ENCODE measurements at places on chromosomes 13 and 19.

- DNase-seq: peak; percentile 13
These were observed 1438.6 kb downstream of the UQCRFS1 start for GRCh38 chr19:27774337-27774736.

DNA sequence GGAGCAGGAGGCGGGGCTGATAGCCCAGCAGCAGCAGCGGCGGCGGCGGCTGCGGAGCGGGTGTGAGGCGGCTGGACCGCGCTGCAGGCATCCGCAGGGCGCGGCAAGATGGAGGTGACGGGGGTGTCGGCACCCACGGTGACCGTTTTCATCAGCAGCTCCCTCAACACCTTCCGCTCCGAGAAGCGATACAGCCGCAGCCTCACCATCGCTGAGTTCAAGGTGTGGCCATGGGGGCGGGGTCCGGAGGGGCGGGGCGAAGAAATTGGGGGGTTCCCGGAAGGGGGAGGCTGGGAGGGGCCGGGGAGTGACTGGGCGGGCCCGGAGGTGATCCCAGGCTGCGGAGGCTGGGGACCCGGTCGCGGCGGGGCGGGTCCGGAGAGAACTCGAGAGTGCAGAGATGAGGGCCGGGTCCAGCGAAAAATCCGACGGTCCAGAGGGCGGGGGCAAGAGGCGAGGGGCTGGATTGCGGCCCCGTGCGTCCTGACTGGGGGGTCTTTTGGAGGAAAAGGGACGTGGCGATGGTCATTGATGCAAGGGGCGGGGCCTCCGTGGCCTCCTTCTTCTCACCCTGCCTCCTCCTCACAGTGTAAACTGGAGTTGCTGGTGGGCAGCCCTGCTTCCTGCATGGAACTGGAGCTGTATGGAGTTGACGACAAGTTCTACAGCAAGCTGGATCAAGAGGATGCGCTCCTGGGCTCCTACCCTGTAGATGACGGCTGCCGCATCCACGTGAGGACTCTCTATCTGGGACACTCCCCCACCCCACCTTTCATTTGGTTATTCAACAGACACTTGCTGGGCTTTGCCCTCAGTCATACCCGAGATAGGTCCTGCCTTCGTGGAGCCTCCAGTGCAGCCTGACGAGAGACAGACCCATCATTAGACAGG, at the start of gene TBCB:
TBCB (plus strand) TSS at position 16 of the 891 bp plus-strand sequence; CDS start at position 109, 93 bp downstream.
- no peak for DNase-seq

DNA sequence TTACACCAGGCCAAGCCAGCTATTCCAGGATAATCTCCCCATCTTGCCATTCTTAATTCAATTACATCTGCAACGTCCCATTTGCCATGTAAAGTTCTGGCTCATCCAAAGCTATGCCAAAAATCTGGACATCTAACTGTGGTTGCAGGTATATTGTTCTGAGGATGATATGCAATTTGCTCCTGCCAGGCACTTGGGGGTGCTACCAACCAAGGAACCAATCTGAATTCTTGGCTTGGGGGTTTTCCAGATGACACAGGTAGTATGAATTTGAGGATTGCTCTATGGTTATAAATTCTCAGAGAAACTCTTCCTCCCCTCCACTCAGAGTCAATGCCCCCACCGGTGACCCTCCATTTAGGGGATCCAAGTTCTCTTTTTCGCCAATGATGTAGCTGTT, 33.0 kb downstream of the CRYL1 start:
- DNase-seq: peak; percentile 48

DNA sequence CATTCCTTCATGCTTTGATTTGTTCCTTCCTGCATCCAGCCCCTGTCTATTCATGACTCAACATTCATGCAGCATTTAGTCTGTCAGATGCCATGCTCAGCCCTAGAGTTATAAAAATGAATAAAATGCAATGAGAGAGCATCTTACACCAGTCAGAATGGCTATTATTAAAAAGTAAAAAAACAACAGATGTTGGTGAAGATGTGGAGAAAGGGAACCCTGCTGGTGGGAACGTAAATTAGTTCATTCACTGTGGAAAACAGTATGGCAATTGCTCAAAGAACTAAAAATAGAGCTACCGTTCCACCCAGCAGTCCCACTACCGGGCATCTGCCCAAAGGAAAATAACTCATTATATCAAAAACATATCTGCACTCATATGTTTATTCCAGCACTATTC, 70.0 kb upstream of the GTF3A start:
- no peak for DNase-seq

DNA sequence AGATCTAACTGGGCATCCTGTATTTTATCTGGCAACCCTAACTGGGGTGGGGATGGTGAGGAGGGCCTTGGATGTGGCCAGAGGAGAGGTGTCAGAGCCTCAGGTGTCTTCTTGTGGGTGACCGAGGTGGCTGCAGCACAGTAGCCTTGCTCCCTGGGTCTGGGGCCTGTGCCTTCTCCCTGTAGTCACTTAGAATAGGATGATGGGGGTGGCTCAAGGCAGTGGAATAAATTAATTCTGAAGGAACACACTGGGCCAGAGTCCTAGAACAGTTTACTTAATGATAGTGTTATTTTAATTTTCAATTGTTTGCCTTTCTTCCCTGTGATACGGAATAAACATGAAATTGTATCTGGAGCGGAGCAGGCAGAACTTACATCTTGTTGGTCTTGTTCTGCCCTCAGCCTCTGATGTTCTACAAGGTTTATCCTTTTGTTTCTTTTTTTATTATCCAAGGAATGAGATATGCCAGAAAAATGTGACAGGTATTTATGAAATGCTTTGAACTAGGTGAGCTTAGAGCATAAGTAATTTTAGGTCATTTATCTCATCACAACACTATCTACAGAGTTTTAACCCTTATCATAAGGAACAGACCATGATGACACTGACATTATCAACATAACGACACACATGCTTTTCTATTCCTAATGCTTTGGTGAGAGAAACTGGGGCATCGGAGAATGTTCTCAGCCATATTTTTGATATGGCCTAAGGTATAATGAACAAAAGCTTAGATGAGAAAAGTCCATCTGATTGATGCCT, 51.4 kb downstream of the LRCH1 start:
- DNase-seq: no peak

DNA sequence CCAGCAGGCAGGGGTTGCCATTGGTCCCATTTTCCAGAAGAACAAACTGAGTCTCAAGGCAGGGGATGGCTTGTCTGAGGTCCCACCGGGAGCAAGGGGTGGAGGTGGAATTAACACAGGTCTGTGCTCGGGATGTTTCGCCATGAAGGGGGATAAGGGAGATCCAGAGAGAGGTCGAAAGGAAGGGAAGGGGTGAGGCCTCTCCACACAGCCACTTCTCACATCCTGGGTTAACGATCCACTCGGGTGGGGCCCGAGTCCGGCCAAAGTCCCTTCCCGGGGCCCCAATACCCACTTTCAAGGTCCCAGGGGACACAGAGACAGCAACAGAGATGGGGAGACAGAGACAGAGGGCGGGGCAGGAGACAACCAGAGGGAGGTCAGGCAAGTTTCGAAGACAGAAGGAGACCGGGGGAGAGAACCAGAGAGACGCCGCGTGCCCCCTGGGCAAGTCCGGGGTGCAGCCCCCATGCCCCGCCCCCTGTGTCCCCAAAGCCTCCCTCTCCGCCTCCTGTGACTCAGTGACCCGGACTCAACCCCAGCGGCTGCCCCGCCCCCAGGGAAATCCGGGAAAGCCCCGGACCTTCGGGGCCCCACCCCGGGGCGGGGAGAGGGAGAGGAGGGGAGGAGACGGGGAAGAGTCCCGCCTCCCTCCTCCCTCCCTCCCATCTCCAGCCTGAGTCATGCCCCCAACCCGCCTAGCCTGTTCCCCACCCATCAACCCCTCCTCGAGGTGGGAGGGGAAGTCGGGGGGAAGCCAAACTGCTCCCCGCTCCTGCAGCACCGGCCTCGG, 1.4 kb upstream of the BCL3 start:
- peak; percentile 64 for DNase-seq

DNA sequence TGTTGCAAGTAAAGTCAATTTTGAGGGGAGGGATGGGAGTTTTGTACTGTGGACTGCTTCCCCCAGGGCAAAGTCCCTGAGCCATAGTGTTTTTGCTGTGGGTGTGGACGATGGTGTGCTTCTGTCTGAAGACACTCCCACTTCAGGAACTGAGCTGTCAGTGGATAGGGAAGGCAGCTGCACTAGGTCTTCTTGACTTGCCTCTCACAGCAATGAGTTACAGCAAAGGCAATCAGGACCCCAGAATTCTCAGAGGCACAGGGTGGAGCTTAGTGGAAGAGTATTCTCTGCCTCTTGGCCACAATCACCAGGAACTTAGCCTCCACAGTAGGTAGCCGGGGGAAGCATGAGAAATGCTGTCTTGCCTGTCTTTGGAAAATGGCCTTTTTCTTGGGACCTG, 1416.6 kb upstream of the MIR17HG start:
- no peak for DNase-seq

GRCh38 chr19:7602935-7603497, 7.4 kb downstream of the CAMSAP3 start:
- no peak for DNase-seq

GRCh38 chr19:6906559-6907060, 19.2 kb downstream of the ADGRE1 start:
- DNase-seq: no peak

- DNase-seq: no peak
These were observed 108.9 kb downstream of the DNAJC15 start for GRCh38 chr13:43132257-43132656.

- DNase-seq: no peak
These were observed 30.2 kb downstream of the EFNB2 start for GRCh38 chr13:106505295-106505694.

DNA sequence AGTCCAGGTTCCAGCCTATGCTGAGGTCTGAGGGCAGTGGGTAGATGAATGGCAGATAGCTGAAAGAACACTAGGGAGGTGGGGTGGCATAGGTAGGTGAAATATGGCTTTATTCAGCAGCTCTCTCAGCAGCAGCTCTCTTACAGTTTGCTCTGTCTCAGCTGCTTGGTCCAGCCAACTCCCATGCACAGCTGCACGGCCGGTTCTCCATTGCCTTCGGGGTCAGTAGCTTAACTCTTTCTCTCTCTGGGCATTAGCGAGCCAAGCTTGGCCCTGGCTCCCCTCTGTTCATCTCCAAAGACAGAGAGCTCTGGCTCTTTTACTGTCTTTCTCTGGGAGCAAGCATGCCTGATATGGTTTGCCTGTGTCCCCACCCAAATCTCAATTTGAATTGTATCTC, 151.9 kb downstream of the MYO16 start:
- DNase-seq: no peak

GRCh38 chr13:64289702-64290101, 2874.1 kb upstream of the PCDH20 start:
- DNase-seq: no peak

DNA sequence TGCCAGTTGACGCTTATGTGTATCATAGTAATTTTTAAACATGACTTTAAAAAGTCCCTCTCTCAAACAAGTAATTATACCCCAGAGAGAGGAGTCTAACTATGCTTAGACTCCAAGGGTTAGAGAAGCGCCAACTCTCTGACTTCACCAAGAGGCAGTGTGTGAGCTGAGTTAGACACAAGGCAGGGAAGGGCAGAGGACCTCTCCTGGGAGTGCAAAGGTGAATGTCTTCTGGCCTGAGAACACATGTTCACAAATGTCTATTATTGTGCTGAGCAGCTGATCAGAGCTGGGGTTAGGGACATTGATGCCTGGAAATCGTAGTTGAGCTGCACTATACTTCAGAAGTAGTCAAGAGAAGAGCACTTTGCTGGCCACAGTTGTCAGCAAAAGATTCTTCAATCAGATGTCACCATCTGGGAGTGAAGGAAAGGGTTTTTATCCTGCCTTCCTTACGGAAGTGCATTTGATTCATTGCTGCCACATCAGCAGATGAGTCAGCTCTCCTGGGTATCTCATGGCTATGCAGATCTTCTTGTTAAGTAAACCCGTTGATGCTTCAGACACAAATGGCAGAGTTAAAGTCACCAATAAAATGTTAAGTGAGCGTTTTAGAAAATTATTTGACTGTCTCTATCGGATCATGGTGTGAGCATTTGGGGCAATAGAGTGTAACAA, 283.2 kb upstream of the ARGLU1 start:
- no peak for DNase-seq

GRCh38 chr19:19490214-19490968, 25.0 kb downstream of the TSSK6 start:
- DNase-seq: peak; percentile 63

DNA sequence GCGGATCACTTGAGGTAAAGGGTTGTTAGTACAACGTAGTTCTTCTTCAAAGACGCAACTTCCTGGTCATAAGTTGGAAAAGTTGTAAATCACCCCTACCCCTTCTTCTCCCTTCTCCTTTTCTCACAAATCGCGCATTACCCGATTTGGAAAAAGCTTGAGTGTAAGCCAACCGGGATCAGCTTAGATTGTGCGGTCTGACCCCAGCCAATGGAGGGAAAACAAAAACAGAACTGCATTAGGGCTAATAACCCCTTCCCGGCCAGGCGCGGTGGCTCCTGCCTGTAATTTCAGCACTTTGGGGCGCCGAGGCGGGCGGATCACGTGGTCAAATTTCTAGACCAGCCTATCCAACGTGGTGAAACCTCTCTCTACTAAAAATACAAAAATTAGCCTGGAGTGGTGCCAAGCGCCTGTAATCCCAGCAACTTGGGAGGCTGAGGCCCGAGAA, 806 bp downstream of the ZNF90 start:
- DNase-seq: no peak

- DNase-seq: no peak
These were observed at the start of gene RYR1 for GRCh38 chr19:38433268-38433733. Gene RYR1 (plus strand): TSS chr19:38433691. CDS start chr19:38433830, 139 bp downstream.

- DNase-seq: no peak
These were observed 268.3 kb upstream of the MIR17HG start for GRCh38 chr13:91079176-91079575.

GRCh38 chr13:74758188-74758587, 624.0 kb upstream of the KLF12 start:
- no peak for DNase-seq

DNA sequence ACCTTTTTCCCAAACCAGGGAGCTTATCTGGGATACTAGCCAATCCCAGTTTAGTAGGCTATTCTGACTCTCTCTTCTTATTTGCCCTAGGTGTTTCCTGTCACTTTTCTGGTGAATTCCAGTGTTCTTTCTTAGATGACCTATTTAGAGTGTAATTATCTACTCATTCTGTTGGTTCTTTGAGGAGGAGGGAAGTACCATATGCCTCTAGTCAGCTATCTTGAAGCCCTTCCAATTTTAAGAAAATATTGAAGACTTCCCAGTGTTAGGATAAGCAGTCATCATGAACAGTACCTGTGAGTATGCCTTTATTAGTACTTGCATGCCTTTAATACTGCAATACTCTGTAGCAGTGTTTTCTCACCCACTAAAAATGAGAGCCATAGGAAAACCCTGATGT, 724.3 kb upstream of the SLITRK1 start:
- no peak for DNase-seq
